ENCODE measurements at places on chromosomes 4 and X.

GRCh38 chr4:145954924-145955339 is 16.3 kb upstream of the ZNF827 start:
- DNase-seq = no peak

DNA sequence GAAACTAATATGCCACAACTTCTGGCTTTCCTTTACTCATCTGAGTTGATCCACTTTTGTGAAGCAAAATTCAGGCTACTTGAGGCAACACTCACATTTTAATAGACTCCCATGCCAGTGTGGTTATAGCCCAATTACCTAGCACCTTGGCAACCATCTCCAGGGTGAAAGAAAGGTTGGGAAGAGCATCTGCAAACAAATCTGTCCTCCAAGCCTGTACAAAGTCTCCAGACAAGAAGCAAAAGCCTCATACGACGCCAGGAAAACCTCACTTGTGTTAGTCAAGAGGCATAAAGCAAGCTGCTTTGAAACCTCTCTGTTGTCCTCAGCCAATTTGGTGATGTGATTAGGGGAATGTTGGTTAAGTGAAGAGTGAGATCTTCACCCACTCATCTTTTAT is 246.6 kb downstream of the THOC2 start:
- DNase-seq = no peak

DNA sequence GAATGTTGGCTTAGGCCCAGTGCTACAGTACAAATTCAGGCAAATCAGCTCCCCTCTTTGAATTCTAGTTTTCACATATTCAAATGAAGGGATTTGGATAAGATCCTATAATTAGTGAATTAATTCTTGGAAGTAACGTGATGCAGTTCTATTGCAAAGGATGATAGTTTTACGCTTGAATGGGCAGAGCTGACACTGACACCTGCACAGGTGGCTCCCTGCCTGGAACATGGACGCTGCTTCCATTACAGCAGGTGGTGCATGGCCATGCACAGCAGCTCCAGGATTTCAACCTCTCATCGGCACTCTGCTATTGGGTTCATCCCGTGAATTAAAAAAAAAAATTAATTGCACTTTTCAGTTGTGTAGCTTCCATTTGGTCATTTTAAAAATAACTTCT is 28.4 kb upstream of the RPS6KA6 start:
- peak; percentile 61 for DNase-seq

- no peak for DNase-seq
These were observed 18.3 kb upstream of the IL21 start for GRCh38 chr4:122639181-122639580.

DNA sequence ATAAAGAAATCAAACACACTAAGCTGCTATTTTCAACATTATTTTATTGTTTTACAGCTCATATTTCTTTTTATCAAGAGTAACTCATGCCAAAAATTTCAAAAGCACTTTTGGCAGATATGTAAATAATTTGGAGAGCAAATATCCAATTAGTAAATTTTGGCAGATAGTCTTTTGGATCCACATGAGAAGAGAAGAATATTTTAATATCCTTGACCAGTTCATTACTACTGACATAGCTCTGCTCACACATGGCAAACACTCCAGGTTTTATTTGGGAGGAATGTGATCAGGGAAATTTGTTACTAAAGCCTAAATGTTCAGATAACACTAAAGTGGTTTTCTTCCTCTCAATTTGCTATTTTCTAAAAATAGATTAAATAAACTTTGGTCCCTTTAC is 1054.3 kb downstream of the FAT4 start:
- DNase-seq = no peak

DNA sequence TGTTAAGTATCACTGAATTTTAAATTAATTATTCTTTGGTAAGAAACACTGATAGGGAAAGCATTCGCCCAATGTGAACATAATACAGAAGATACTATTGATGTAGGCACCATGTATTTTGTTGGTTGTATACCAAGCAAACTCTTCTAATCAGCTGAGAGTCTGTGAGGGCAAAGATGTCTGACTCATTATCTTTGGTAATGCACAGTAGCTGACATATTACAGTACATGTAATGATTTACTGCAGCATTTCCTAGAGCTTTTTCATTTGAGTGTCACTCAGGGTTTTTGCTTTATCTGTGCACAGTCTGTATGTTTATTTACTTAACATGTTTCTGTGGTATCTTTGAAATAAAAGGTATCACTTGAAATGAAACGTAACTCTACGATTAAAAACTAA is 49.2 kb downstream of the CENPVL3 start:
- DNase-seq = no peak

GRCh38 chrX:8304668-8305067 is 133.6 kb upstream of the VCX2 start:
- no peak for DNase-seq

DNA sequence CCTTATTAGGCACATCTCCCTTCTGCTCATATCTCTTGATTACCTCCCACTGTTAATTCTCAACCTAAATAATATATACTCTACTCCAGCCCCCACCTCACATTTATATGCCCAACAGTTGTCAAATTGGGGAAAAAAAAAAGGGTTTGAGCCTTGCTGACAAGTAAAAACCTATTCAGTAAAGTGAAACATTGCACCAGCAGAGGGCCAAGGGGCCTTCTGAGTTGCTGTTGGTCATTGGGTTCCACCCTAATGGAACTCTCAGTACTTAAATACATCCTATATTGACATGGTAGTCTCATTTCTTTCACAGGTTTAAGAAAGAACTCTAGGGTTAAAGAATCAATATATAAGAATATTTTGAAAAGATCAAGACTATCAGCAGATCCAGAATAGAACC is 362.2 kb downstream of the SMARCA1 start:
- DNase-seq = no peak

DNA sequence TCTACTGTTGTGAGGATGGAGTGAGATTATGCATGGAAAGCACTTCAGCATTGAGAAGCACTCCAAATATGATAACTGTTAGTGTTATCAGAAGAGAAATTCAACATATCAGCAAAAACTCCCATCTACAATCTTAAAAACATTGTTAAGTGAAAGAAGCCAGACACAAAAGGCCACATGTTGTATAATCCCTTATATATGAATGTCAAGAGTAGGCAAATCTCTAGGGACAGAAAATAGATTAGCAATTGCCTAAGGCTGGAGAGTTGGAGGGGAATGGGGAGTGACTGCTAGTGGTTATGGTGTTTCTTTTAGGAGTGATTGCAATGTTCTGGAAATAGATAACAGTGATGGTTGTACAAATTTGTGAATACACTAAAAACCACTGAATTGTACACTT is 122.5 kb upstream of the LNX1 start:
- no peak for DNase-seq

- no peak for DNase-seq
These were observed 41.5 kb upstream of the FAT1 start for GRCh38 chr4:186765138-186765537.

DNA sequence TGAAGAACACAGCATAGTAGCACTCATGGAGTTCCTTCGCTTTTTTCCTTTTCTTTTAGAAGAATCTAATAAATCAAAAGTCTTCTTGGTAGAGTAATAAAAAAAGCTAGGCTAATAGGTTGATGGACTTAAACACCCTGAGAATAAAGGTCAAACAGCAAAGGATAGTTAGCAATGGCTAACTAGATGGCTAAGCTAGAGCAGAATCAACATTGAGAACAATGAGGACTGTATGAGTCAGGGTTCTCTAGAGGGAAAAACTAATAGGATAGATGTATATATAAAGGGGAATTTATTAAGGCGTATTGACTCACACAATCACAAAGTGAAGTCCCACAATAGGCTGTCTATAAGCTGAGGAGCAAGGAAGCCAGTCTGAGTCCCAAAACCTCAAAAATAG is 550.9 kb downstream of the GLUD2 start:
- no peak for DNase-seq

DNA sequence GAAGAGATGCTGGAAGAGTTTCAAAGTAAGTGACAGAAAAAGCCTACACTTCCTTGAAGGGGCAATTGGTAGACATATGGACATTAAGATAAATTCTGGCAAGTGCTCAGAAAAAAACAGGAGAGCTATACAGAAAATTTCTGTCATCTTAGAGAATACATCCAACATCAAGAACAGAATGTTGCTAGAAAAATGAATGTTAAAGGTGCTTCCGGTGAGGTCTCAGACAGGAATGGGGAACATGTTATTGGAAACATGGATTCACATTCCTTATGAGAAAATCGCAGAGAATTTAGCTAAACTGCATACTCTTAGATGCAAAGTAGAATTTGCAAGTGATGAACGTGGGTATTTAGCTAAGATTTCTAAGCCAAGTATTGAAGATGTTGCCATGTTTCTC is 9.5 kb downstream of the XAGE1B start:
- DNase-seq = no peak

- no peak for DNase-seq
These were observed 28.4 kb upstream of the FGFR3 start for GRCh38 chr4:1764670-1765069.

GRCh38 chr4:2273221-2273620 is 11.3 kb upstream of the MXD4 start:
- DNase-seq = no peak

- DNase-seq = no peak
These were observed 590 bp upstream of the NAF1 start for GRCh38 chr4:163167333-163167626.

DNA sequence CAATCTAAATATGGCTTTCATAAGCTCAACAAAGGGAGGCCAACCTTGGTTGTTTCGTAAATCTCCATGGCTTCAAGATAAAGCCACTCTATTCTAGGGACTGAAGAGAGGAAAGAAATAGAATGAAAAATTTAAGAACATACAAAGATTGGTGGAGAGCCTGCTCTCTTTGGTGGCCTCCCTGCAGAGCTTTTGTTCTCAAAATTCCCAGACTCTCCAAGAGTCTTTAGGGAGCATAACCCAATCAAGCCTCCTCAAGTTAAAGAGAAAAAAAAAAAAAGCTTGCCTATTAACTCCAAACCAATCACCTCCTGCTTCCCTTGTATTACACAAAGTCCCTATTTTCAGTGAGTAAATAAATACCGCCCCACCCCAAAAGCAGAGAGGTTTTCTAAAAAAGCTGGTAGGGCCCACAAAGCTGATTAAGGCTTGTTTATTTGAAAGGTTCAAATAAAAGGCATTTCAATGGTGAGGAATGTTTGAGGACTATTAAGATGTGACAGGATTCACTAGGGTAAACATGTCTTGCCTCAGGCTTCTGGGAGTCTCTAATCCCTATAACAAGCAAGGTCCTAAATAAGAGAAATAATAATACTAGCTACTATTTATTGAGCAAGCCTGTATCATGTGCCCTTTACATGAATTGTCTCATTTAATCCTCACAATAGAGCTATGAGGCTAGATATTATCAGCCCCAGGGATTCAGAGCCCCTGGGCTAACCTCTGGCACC is 71.6 kb downstream of the GPC3 start:
- no peak for DNase-seq

DNA sequence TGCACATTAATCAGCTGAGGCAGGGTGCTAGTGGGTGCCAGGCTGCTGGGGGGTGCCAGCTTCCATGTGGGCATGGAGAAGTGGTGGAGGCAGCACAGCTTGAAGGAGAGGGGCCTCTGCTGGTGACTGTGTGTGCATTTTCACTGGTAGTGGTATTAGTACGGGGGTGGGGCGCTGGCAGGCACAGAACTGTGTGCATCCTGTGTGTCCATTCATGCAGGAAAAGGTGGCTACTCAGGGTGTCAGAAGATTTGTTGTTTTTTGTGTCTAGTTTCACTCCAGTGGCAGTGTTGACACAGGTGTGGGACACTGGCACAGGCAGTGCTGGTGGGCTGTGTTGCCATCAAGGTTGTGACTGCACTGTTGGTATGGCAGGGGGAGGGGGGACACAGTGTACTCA is 1303.6 kb downstream of the FAM133A start:
- no peak for DNase-seq

- no peak for DNase-seq
These were observed 39.9 kb downstream of the RAB40AL start for GRCh38 chrX:102976793-102977495.

DNA sequence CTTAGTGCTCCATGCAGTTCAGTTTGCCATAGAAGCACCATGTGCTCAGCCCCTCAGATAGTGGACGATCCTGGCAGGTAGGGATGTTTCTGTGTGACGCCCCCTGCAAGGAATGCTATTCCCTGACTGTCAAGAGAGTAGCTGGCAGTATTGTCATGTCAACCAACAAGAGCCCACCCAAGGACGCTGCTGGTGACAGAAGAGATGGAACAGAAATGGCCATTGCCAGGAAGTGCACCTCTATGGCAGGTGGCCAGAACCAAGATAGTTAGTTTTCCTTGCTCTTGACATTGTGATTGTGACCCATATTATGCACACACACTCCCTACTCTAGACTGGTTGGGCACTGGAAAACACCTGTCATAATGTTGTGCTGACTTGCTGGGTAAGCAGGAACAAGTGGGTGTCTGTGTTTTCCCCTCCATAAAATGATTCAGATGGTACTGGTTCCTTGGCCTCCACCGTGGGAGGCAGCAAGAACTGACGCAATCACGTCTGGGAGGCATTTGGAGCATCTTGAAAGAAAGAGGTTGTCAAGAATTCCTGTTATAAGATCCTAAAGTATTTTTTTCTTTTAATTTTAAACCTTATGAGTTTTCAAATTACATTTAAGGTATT is 507.9 kb downstream of the MID1IP1 start:
- no peak for DNase-seq

- DNase-seq = peak; percentile 56
These were observed 5.9 kb downstream of the PDLIM3 start for GRCh38 chr4:185529413-185529812.

DNA sequence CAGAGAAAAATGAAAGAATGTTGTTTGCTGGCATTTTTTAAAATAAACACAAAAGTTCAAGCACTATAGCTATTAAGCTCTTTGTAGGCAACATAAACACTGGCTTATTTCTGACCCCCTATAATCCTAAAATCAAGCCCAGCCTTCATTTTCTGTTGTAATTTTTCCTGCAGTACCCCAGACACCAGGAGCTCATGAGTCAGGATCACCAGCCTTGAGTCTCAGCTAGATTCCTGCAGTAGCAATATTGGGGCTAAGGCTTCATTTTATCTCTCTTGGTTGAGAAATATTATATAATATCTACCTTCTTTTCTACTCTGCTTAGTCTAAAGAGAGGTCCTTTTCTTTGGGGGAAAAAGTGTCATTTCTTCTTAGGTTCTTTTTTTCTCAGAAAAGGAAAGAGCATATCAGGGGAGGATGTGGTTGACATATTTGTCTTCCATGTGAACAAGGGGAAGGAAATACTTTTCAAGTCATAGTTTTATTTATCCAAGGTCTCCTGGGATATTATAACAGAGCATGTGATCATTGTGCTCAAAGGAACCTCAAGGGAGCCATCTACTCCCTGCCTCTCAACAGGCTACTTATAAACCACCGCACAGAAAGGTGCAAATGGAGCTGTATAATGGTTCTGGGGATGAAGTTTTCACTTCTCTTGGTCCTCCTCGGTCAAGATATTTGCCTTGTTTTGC is 678.3 kb upstream of the NR3C2 start:
- DNase-seq = no peak

DNA sequence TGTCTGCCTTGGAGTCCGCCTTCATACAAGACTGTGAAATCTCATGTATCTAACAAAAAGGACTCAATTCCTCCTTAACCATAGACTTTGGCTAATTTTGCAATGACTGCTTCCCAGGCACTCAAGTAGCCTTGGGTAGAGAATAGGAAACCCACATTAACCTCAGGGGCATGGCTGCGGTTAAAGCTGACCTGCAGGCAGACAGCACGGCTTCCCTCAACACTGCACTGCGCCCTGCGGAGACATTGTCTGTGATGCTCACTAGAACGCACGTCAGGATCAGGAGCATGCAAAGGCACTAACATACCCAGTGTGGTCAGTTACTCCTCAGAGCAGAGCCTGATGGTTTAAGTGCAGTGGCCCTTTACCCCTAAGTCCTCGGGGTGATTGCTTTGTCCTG is 10.3 kb upstream of the GPR143 start:
- DNase-seq = no peak

- DNase-seq = no peak
These were observed 45.3 kb downstream of the EVC start for GRCh38 chr4:5756271-5756670.

GRCh38 chrX:10929747-10930146 is 181.4 kb upstream of the HCCS start:
- no peak for DNase-seq

Measured in COR-L47 (cell line).